NCI-H2081 treated with DMSO at 0.1 percent for 48 hours (cell line): ENCODE measurements at places on chromosomes 12 and 14.

GRCh38 chr12:32105986-32106516 lies 596 bp upstream of the BICD1 start:
- no peak for DNase-seq

DNA sequence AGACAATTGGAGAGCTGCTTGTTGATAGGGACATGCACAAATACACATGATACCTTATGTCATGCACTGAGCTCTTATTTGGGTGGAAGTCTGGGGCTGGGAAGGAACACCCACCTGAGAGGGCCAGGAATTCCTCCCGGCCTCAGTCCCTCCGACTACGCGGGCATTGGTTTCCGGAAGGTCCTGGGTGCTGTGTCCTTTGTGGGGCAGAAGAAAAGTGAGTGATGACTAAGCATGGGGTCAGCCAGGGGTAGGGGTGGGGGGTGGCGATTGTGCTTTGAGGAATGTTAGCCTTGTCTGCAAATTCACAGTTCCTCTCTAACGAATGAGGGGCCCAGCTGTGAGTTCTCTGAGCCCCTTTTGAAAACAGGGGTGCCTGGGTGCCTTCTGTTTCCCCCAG lies 798 bp downstream of the CELA1 start:
- DNase-seq, result no peak

DNA sequence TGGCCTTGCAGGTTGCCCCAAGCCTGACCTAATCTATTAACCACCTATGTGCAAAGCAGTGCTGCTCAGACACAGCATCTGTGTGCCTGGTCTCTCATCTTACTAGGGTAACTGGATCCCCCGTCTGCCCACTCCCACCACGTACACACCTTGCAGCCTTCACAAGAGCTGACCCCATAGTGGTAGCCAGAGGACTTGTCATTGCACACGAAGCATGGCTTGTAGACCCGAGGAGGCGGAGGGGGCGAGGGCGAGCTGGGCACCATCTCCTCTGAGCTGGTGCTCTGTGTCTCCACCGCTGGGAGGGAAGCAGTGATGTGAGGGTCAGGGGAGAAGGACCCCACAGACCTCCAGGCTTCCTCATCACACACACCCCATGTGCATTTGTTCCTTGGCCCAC lies 8.4 kb upstream of the ITGB7 start:
- no peak for DNase-seq

- no peak for DNase-seq
Measured at GRCh38 chr12:90106568-90106967, 397.9 kb upstream of the ATP2B1 start.

GRCh38 chr14:77649326-77649725 lies 32.9 kb upstream of the SPTLC2 start:
- no peak for DNase-seq

DNA sequence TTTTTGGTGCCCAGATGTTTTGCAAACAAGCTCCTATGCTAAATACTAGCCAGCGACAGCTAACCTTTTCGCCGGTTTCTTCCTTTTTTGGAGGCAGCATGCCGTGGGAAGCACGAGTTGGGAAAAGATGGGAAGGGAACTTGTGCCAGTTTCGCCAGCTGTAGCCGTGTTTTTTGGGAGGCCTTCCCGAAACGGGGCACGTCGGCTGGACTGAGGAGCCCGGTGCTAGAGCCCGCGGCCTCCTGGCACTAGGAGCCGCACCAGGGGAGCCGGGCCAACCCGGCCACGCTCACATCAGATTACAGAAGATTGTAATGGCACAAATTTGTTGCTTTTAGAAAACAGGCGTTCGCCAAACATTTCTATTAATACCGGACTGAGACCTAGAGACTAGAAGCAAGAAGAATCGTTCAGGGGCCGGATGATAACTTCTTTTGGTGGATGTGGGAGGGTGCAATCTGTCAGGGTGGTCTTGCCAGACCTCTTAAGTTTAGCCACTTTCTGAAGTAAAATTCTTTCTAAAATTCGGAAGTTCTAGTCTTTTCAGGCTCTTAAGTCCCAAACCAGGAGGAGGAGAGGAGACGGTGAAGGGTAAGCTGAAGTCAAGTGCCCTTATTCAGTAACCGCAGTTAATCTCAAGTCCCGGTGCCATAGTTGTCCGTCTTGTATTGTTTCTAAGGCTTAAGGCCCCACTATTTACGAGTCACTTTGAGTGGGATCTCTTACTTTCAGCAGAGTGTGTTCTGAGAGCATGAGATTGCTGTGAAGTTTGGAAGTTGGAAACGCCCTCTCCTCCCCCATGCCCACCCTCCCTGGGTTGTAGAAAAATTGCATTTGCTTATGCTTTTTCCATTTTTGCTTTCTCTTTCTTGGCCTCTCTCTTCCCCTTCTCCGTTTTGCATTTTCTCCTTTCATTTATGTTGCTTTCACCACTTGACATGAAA lies 1.3 kb downstream of the RASSF3 start:
- DNase-seq, result no peak

- DNase-seq, result no peak
Measured at GRCh38 chr14:63857466-63858030, 4.7 kb downstream of the SYNE2 start.

DNA sequence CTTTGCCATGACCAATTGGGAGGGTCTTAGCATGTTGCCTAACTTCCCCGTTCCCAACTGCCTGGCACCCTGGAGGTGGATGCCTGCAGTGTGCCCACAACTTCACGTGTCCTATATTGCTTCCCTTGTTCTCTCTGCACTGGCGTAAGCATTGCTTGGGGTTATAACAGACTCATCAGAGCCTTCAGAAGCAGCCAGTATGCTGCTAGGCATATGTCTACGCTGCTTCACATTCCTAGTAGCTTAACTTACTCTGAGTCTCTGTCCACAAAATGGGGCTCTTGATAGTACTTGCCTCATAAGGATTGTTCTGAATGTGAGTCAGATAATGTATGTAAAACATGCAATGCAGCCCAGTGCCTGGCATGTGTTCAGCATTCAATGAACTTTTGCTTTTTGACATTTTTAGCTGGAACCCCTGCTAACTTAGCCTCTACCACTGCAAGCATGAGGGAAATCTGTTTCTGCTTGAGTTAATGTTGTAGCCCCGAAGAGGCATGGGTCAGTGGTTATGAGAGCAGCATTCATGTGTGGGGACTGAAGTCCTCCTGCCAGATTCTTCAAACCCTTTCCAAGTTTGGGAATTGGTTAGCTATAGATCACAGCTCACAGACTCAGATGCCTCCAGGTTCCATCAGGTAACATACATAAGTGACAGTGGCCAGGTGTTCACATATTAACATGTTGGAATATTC lies 2.8 kb downstream of the SLC5A8 start:
- DNase-seq, result no peak
